ENCODE measurements at places on chromosomes 11 and 22. TPM values are rescaled to one million over a fixed set of nuclear protein-coding genes. Genes with fewer than 3 reads are reported as not detected.

CD248 gene
- total RNA-seq = 41.8 TPM

IGSF9B gene
- total RNA-seq = 0.15 TPM

SCUBE1 gene
- 0.17 TPM for total RNA-seq

KCNJ1 gene
- not detected for total RNA-seq

HTR3B gene
- not detected for total RNA-seq

OR8A1 gene
- total RNA-seq = not detected

INSC gene
- total RNA-seq = 3.5 TPM

H19 gene
- 36.1 TPM for total RNA-seq

TMEM151A gene
- total RNA-seq = 0.30 TPM

PPP1CA gene
- 225 TPM for total RNA-seq

CTSW gene
- 0.15 TPM for total RNA-seq

DSCAML1 gene
- total RNA-seq = not detected

KRTAP5-5 gene
- total RNA-seq = not detected

DKK3 gene
- 168 TPM for total RNA-seq

GGTLC2 gene
- not detected for total RNA-seq

OR4D5 gene
- total RNA-seq = not detected

ENTHD1 gene
- total RNA-seq = not detected

GPHA2 gene
- not detected for total RNA-seq

KRTAP5-11 gene
- total RNA-seq = not detected

OR51I1 gene
- total RNA-seq = not detected

LRP5 gene
- total RNA-seq = 14.7 TPM

PATE4 gene
- not detected for total RNA-seq

FAM180B gene
- not detected for total RNA-seq

OR6T1 gene
- total RNA-seq = not detected

SMC1B gene
- not detected for total RNA-seq

PLCB3 gene
- total RNA-seq = 24.2 TPM

PDE2A gene
- 0.17 TPM for total RNA-seq

GRIK4 gene
- not detected for total RNA-seq

CRYBA4 gene
- not detected for total RNA-seq

P4HA3 gene
- total RNA-seq = 3.7 TPM

NLRP10 gene
- 7.6 TPM for total RNA-seq

BCR gene
- 15.5 TPM for total RNA-seq

RIMBP3C gene
- 0.15 TPM for total RNA-seq

HBG2 gene
- total RNA-seq = not detected

FBLN1 gene
- 211 TPM for total RNA-seq

GLB1L3 gene
- not detected for total RNA-seq

SRPRA gene
- total RNA-seq = 98.9 TPM

POLR2F gene
- total RNA-seq = 76.4 TPM

CCDC89 gene
- total RNA-seq = 5.2 TPM

C11orf42 gene
- total RNA-seq = not detected

SCGB2A2 gene
- total RNA-seq = not detected

CATSPER1 gene
- total RNA-seq = not detected

SHANK2 gene
- 1.0 TPM for total RNA-seq

CCDC81 gene
- total RNA-seq = 0.30 TPM

PRG3 gene
- total RNA-seq = not detected

HTR3A gene
- not detected for total RNA-seq

OR8D1 gene
- not detected for total RNA-seq

TMPRSS4 gene
- not detected for total RNA-seq

INTS4 gene
- 22.0 TPM for total RNA-seq

KCNC1 gene
- total RNA-seq = not detected

SAA4 gene
- total RNA-seq = not detected

HOATZ gene
- 0.50 TPM for total RNA-seq
